Activated CD4-positive, alpha-beta T cell treated with anti-CD3 and anti-CD28 coated beads, Interleukin-2, amount 10 ng/mL, durations not matched to agents 24 days and 14 days (primary cell): ENCODE measurements at places on chromosomes 4 and X.

- peaks cover 19% of the 10 kb centered on the region for H3K27me3 ChIP-seq
- peak overlapping the region; percentile 76 for H3K27ac ChIP-seq
- H3K4me3 ChIP-seq: peak overlapping the region; percentile 43
- peaks cover 24% of the 10 kb centered on the region for H3K4me1 ChIP-seq
- peak; percentile 80 for DNase-seq
These were observed 37.4 kb downstream of the MAML3 start for GRCh38 chr4:140116442-140117104.

DNA sequence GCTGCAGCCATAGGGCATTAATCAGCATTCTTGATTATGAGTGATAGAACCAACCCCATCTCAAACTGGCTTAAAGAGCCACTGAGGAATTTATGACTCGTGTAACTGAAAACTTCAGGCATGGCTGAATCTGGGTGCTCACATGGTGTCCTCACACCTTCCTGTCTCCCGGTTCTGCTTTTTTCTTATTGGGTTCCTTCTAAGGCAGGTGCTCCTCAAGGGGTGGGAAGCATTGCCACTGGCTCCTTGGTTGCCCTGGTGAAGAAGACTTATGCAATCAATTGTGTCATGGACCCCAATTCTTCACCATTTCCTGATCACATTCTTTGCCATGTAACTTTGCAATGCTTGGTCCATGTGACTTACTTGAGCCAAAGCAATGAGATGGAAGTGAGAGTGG lies 4.3 kb upstream of the ZCCHC4 start:
- no peak overlapping the region for H3K27ac ChIP-seq
- H3K36me3 ChIP-seq: peaks cover 1% of the 10 kb centered on the region
- H3K4me3 ChIP-seq: no peak overlapping the region

DNA sequence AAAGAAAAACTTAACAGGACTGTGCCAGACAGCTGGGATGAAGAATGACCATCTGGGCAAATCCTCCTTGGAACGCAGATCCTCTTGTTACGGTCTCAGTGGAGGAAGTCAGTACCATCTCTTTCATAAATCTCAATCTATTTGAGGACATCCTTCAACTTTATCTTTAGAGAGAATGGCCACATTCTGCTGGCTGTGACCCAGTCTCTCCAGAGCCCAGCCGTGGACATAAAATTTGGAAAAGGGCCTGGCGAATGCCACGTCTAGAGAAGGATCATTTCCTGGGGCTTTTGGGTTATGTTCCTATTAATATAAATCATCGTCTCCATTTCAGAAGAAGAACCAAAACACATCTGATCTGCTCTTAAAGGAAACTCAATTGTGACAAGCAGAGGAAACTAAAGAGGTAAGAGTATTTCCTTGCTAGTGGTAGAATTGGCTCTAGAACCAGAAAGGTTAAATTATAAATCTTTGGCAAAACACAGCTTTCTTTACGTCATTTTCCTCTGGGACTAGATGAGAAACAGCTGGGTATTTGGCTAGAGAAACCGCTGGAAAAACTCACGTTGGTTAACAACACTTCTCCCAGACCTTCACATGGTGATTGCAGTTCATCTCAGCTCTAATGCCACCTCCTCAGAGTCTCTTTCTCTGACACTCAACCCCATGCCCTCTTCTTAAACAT lies 164.7 kb downstream of the CHIC2 start:
- peaks cover 4% of the 10 kb centered on the region for H3K27me3 ChIP-seq
- H3K4me3 ChIP-seq: no peak overlapping the region
- no peaks in the 10 kb centered on the region for H3K4me1 ChIP-seq
- H3K36me3 ChIP-seq: no peaks in the 10 kb centered on the region

DNA sequence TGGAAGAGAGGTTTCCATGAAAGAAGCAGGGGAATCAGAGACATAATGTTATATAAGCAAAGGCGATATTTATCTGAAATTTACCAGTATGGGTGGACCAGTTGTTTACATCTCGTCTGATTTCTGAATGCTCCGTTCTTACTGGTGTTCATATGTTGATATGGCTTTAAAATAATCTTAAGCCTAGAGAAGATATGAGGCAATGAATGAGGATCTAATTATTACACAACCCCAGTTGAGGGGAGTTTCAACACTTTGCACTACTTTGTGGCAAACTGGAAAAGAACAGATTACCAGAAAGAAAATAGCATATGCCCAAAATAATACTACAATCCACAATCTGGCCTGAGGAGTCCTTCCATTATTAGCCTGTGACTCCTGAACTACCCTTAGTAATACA lies 263.3 kb upstream of the MAGEB2 start:
- no peak for DNase-seq
- H3K27ac ChIP-seq: no peak overlapping the region
- no peaks in the 10 kb centered on the region for H3K4me1 ChIP-seq
- H3K36me3 ChIP-seq: no peaks in the 10 kb centered on the region
- H3K27me3 ChIP-seq: no peaks in the 10 kb centered on the region
